HT-29 (cell line): ENCODE measurements at places on chromosomes 6 and 20. TPM values are rescaled to one million over a fixed set of nuclear protein-coding genes. Genes with fewer than 3 reads are reported as not detected.

DOK5 gene
- not detected in 2 replicates for total RNA-seq

HEY2 gene
- total RNA-seq = 0.08 TPM in 1 of 2 replicates, not detected in the other

GDAP1L1 gene
- not detected in 2 replicates for total RNA-seq

RNGTT gene
- 12.9 and 14.0 TPM in 2 replicates for total RNA-seq

PARD6B gene
- 23.7 and 29.9 TPM in 2 replicates for total RNA-seq

DNAH8 gene
- under 0.01 TPM in 1 of 2 replicates, not detected in the other for total RNA-seq

ADGB gene
- total RNA-seq = not detected in 2 replicates

SLC22A7 gene
- not detected in 2 replicates for total RNA-seq

AVP gene
- total RNA-seq = not detected in 2 replicates

SLC17A9 gene
- 119 and 127 TPM in 2 replicates for total RNA-seq

SLC22A1 gene
- 0.47 and 0.56 TPM in 2 replicates for total RNA-seq

MYCT1 gene
- not detected in 2 replicates for total RNA-seq

CRYBG1 gene
- total RNA-seq = 31.3 and 31.7 TPM in 2 replicates

SLC35D3 gene
- 0.05 and 0.66 TPM in 2 replicates for total RNA-seq

SMOC2 gene
- total RNA-seq = not detected in 2 replicates

PACRG gene
- total RNA-seq = 0.81 and 0.91 TPM in 2 replicates

MAFB gene
- 0.53 and 0.76 TPM in 2 replicates for total RNA-seq

ESR1 gene
- not detected in 2 replicates for total RNA-seq

DNA sequence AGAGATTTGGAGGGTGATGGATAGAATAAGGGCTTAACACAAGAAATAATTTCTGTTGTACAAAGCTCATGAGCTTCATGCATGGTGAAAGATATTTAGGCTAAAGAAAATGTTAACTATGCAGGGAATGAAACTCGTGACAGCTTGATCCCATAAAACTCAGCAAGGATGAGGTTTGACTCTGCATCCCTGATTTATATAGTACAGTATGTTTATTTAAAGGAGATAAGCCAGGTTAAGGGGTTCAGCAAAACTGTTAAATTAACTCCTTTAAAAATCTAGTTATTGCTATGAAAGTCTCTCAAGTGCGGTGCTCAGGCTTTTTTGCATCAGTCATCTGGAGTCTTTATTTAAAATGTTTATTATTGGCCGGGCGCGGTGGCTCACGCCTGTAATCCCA, 326.4 kb downstream of the LAMA2 start:
- no peak for DNase-seq

GRCh38 chr6:144304223-144304848, 19.2 kb downstream of the UTRN start:
- no peak for DNase-seq

- DNase-seq = no peak
Measured at GRCh38 chr6:39426073-39426456, 103.6 kb upstream of the KCNK16 start.

GRCh38 chr6:127403636-127404035, 55.6 kb downstream of the KIAA0408 start:
- no peak for DNase-seq

DNA sequence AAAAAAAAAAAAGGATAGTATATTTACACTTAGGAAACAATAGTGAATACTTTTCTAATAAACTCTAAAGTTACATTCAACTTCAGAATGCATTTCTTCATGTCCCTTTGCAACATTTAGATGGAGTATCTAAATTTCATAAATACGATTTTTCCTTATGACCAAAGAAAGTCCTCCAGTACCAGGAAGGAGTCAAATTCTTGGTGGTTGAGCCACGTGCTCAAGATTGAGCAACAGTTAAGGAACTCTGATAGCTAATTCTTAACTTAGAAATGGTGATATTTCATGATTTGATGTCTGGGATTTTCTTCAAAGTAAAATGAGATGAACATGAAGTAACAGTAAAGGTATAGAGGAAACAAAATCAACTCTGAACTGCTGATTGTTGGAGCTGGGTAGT, 92.7 kb downstream of the SASH1 start:
- DNase-seq = no peak

- DNase-seq = peak; percentile 62
Measured at GRCh38 chr6:106823732-106824351, 150.7 kb downstream of the CD24 start.

GRCh38 chr20:16749573-16749972, 1.4 kb downstream of the OTOR start:
- no peak for DNase-seq

GRCh38 chr6:32244946-32245398, 21.1 kb upstream of the NOTCH4 start:
- DNase-seq = peak; percentile 69

DNA sequence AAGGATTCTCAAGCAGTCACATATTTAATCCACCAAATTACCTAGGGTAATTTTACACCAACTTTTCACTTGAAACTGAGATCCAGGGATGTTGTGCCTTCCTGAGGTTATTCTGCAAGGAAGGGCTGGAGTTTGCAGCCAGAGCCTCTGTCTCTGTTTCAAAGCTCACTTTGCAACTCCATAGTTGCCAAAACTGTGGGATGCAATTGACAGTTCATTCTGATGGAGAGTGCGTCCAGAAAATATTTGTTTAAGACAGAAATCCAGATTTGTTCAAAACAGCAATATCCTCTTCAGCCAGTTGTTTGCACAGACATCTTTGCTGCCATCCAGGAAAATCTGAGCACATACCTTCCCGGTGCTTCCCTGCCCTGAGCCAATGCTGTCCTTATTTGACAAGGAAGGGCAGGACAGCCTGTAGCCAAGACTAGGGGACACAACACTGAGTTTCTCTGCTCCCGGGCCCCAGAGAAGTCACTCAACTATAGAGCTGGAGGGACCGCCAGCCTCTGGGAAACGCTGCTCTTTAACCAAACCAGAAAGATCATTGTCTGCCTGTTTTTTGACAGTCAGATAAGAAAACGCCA, 297.4 kb downstream of the HIVEP2 start:
- no peak for DNase-seq

- no peak for DNase-seq
Measured at GRCh38 chr6:3798055-3798919, 46.8 kb upstream of the PXDC1 start.

- no peak for DNase-seq
Measured at GRCh38 chr20:19937651-19938420, 79.3 kb upstream of the NAA20 start.

- no peak for DNase-seq
Measured at GRCh38 chr6:36506611-36507010, 40.7 kb downstream of the STK38 start.

- DNase-seq = no peak
Measured at GRCh38 chr6:81800666-81801065, 48.2 kb upstream of the TENT5A start.

DNA sequence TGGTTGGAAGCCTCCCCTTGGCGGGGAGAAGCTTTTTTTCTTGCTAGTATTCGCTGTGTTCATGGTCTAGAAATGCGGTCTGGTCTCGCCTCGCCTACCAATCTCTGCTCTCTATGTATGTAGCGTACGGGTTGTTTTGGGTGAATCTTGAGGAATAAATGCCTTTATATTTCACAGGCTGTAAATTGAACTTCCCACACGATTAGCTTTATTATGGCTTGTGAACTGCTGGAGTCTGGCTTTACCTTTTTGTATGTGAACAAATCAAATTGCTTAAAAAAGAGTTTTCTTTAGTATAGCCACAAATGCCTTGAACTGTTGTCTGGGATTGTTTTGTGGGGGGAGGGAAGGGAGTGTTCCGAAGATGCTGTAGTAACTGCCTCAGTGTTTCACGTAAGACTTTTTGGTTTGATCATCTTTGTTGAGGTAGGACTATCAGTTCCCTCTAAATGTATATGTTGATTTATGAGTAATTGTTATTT, 2.2 kb downstream of the INSM1 start:
- DNase-seq = no peak

GRCh38 chr6:65014006-65014405, 693.0 kb downstream of the EYS start:
- DNase-seq = no peak

DNA sequence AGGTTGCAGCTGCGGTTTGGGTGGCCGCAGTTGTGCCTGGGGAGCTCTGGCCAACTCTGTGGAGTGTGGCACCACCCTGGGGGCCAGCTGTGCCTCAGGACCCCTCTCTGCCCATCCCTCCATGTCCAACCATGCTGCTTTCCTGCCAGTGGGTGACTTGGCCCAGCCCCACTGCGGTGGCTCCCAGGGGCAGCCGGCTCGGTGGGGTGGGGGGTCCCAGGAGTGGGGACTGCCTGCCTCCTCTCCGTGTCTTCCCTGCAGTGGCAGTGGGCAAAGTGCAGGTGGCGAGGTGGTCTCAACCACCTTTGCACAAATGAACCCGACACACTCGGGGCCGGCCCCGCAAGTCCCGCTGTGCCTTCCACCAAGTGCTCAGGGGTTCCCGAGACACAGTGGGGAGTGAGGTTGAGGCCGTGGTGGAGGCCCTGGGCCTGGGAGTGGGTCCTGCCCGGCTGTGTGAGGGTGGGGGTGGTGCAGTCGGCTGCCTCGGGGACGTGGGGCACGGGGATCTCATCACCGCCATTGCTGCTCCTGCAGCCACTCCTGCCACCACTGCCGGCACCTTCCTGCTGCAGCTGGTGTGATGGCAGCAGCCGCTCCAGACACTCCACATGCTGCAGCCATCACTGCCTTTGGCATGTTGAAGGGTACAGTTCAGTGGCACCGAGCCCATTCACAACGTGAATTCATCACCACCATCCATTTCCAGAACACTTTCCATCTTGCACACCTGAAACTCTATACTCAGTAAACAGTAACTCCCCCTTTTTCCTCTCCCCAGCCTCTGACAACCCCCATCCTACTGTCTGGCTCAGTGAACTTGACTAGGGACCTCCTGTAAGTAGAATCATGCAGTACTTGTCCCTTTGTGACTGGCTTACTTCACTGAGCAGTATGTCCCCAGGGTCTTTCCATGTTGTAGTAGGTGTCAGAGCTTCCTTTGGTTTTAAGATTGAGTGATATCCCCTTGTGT, 10.7 kb upstream of the SLCO4A1 start:
- DNase-seq = no peak

- peak; percentile 34 for DNase-seq
Measured at GRCh38 chr20:35541118-35541782, 628 bp upstream of the ERGIC3 start.

DNA sequence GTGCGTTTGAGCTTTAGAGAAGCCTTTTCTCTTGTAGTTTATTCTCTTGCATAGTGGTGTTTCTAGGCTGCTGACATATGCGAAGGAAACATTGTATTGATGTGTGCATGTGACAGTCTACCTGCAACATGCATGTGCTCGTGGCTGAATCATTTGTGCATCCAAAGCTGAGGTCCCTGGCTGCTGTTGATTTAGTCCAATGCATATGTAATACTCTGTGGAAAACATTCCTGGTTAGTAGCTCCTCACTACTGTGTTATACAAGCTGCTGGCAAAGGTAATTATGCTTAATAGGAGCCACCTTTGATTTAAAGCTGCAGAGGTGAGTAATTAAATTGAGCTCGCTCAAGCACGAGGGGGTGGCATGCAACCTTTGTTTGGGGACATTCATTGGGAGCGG, 24.5 kb downstream of the TSHZ2 start:
- DNase-seq = no peak

DNA sequence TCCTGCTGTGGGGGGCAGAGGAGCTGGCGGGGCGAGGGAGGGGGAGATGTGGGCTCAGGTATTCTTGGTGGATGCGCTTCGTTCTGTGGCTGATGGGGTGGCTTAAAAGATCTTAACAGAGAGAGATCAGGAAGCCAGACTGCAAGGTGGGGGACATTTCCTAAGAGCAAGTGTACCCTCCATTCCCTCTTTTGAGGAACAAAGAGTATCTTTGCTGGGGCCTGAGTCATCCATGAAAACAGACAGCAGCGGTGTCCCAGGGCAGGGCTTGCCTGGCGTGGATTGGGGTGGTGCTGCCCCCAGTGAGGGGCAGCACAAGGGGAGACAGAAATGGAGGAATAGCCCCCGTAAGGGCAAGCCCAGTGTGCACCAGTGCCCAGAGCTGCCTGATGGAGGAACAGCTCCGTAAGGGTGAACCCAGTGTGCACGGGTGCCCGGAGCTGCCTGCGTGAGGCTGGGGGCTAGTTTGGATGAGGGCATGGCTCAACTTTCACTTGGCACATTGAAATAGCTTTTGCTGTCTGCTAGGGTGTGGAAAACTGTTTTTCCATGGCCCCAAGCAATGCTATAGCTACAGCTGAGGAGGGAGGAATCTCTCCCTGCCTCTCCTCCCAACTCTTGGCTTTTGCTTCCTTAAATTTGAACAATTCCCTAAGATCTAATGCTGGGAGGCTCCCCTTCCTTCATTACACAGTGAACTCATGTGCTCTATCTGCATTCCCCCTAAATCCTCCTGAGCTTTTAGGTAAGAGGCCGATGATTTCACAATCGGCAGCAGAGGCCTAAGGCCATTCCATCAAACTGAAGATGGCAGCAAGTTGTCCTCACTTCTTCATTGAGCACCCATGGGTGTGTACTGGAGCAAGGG, 12.9 kb downstream of the MAPK13 start:
- DNase-seq = no peak

DNA sequence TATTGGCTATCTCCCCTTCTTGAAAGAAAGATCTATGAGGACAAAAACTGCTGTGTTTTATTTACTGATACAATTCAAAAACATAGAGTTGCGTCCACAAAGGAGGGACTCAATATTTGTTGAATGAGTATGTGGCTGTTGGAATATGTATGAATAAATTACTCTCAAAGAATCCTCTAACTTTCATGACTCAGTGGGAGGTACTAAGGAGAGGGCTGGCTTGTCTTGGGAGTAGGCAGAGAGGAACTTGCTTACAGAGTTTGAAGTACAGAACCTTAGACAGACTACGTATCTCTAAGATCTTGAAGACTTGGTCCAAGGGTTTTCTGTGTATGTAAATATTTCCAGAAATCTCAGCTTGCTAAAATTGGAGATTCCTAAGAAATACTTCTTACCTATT, 504.0 kb upstream of the PTCHD4 start:
- no peak for DNase-seq

DNA sequence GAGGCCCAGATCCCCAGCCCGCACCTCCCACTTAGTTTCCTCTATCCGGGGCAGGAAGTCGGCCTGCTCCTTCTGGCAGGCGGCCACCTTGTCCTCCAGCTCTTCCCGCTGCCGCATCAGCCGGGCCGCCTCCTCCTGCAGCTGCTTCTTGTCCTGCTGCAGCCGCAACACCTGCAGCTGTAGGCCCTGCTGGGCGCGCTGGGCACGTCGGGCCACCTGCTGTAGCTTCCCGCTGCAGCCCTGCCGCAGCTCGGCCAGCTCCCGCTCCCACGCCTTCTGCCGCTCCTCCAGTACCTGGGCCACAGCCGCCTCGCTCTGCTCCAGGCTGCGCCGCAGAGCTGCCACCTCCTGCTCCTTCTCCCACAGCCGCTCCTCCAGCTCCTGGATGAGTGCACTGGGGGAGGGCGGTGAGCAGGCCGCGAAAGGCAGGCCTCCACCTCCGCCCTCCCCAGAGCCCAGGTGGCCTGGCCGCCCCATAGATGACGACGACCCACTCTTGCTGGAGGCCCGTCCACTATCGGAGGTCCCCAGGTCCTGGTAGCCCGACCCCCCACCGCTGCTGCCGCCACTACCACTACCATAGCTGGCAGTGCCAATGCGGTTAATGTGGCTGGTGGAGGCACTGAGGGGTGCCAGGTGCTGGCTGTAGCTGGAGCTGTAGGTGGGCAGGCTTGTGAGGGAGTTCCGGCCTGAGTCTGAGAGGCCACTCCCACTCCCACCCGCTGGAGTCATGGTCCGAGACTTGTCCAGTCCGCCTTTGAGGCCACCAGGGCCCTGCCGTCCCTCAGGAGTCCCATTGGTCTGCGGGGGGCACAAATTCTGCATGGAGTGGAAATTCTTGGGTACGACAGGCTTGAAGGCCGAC, 6.0 kb upstream of the FASTKD5 start:
- peak; percentile 58 for DNase-seq

- DNase-seq = peak; percentile 90
Measured at GRCh38 chr20:43749734-43750294, 23.0 kb upstream of the GTSF1L start.

- DNase-seq = no peak
Measured at GRCh38 chr6:109429496-109429895, 10.9 kb downstream of the PPIL6 start.

- DNase-seq = peak; percentile 71
Measured at GRCh38 chr6:113855500-113856374, 1.4 kb upstream of the MARCKS start.
